Thoracic aorta endothelial cell (primary cell): ENCODE measurements at places on chromosomes 7 and 10. TPM values are rescaled to one million over a fixed set of nuclear protein-coding genes. Genes with fewer than 3 reads are reported as not detected.

POT1 gene
- total RNA-seq: 38.3 and 52.2 TPM in 2 replicates

PON1 gene
- not detected in 2 replicates for total RNA-seq

CYP2C19 gene
- not detected in 2 replicates for total RNA-seq

CLDN12 gene
- total RNA-seq: 9.2 and 10.2 TPM in 2 replicates

CAMK2B gene
- 1.1 and 1.8 TPM in 2 replicates for total RNA-seq

AKR1C4 gene
- not detected in 2 replicates for total RNA-seq

HDAC9 gene
- 15.3 and 19.7 TPM in 2 replicates for total RNA-seq

DKK1 gene
- total RNA-seq: 196 and 220 TPM in 2 replicates

CYP26A1 gene
- 0.40 and 0.72 TPM in 2 replicates for total RNA-seq

CUZD1 gene
- total RNA-seq: 2.1 TPM in 2 replicates

SFXN2 gene
- 7.2 and 8.1 TPM in 2 replicates for total RNA-seq

CLIP2 gene
- total RNA-seq: 25.5 and 27.7 TPM in 2 replicates

NEUROG3 gene
- not detected in 2 replicates for total RNA-seq

SFRP4 gene
- not detected in 2 replicates for total RNA-seq

TMEM248 gene
- 86.0 and 138 TPM in 2 replicates for total RNA-seq

RPS24 gene
- total RNA-seq: 2,760 and 3,175 TPM in 2 replicates

NEURL1 gene
- total RNA-seq: under 0.01 and 0.43 TPM in 2 replicates
